ENCODE measurements at places on chromosomes 11 and 22.

DNA sequence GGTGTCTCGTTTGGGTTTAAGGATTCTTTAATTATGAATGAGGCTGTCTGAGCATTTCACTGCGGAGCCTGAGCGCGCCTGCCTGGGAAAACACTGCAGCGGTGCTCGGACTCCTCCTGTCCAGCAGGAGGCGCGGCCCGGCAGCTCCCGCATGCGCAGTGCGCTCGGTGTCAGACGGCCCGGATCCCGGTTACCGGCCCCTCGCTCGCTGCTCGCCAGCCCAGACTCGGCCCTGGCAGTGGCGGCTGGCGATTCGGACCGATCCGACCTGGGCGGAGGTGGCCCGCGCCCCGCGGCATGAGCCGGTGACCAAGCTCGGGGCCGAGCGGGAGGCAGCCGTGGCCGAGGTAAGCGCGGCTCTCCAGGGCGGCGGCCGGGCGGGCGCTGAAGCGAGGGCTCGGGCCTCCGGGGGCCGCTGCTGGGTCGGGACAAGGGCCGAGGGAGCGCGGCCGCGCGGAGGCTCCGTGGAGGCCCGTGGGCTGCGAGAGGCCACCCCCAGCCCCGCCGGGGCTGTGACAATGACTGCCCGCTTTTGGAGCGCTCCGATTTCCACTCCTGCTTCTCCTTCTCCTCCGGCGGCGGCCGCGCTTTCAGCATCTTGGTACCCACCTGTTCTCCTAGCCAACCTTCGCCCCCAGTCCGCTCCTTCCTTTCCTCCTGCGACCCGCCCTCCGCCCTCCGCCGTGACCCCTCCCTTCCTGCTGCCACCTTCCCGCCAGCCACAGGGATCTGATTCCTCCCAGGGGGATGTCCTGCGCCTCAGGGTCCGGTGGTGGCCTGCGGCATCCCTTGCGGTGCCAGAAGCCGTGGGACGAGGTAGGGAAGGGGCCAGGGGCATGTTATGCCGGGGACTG lies at the start of gene EXT2:
Gene EXT2, plus strand, starts transcription at position 173 of the 854 bp plus-strand sequence. CDS start 12,035 bp downstream, outside the sequence.
- DNase-seq, result peak; percentile 79

DNA sequence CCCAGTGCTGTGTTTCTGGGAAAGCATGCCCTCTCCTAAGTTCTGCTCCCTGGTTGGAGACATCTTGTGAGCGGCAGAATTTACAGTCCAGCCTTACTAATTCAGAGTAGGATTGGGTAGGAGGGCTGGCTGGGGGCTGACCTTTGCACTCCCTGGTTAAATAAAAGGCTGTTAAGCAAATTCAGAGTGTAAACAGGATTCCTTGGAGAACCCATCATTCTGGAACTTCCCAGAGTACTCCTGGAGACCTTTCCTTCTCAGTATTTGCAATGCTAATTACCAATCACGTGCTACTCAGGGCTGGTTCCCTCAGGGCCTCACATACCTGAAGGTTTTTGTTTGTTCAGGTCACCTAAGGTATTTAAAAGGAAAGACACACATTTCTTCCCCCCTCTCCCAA lies 340.2 kb downstream of the TBC1D22A start:
- no peak for DNase-seq

DNA sequence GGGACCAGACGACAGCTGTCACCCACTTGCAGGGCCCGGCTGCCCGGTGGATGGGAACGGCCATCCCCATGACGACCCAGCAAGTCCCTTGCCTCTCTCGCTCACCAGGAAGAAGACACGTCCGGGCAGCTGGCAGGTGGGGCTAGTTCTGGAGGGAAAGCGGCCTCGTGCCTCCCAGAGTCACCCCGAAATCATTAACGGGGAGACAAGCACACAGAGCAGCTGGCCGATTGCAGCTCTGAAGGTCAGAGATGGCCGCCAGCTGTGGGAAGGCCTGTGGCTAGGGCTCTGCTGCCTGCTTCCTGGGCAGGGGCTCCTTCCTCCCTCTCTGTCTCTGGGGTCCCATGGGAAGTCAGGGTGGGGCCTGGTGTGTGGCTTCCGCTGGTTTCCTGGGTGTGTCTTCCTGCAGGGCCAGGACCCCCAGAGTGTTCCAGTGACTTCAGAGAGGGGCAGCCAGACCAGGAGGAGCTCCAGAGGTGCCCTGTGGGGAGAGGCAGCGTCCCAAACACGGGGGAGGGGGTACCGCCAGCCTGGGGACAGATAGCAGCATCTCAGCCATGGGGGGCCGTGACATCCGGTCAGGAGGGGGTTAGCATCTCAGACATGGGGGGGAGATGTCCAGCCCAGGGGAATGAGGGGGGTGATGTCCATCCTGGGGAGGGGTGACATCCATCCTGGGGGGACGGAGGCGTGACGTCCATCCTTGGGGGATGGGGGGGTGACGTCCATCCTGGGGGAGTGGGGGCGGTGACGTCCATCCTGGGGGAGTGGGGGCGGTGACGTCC lies 114.9 kb downstream of the KCNQ1 start:
- no peak for DNase-seq

GRCh38 chr22:34761111-34761510 lies 304.8 kb upstream of the ISX start:
- no peak for DNase-seq
